ENCODE measurements at places on chromosomes 4 and X.

- no peak for DNase-seq
Measured at GRCh38 chr4:41535911-41536371, 2.0 kb upstream of the LIMCH1 start.

DNA sequence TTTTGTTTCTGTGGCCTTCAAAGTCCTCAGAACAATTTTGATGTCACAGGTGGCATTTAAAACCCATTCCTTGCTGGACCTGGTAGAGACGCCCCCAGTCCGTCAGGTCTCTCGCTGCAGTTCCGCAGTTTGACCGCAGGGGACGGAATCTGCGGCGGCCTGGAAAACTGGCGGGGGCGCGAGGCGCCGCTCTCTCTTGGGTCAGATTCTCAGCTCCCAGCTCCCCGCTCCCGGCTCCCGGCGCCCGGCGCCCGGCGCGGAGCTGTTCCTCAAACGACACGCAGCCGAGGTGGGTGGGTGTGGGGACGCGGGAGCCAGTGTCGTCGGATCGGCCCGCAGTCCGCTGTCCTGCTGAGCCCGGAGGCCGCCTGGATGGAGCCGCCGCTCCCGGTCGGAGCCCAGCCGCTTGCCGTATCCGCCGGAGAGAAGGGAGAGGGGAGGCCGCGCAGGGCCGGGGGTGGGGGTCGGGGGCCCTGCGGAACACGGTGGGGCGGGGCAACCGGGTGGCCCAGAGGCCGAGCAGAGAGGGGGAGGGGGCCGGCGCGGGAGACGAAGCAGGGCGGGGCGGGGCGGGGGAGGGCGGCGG lies at the start of gene OCRL:
Gene OCRL, plus strand, starts transcription at position 192 of the 586 bp plus-strand sequence. Its CDS starts 181 bp downstream, at position 373.
- DNase-seq, result no peak

- no peak for DNase-seq
Measured at GRCh38 chr4:173990126-173990868, 293.2 kb downstream of the FBXO8 start.

DNA sequence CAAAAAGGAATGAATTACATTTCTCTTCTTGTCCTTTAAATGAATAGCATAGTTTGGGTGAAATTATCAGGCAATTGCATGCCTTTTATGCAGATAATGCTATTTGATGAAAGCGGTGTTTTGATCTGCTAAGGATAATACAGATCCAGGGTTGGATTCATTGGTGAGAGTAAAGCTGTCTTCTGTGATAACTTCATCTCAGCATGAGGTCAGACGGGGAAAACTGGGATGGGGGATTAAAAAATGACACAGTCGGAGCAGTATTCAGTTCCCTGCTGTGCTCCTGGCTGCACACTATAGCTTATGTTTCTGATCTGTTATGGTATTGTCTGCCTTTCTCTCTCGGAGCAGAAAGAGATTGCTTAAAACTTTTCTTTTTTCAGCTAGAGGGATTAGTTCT lies 105.9 kb upstream of the TENM3 start:
- no peak for DNase-seq

GRCh38 chr4:24511371-24512063 lies 72.8 kb downstream of the DHX15 start:
- no peak for DNase-seq

DNA sequence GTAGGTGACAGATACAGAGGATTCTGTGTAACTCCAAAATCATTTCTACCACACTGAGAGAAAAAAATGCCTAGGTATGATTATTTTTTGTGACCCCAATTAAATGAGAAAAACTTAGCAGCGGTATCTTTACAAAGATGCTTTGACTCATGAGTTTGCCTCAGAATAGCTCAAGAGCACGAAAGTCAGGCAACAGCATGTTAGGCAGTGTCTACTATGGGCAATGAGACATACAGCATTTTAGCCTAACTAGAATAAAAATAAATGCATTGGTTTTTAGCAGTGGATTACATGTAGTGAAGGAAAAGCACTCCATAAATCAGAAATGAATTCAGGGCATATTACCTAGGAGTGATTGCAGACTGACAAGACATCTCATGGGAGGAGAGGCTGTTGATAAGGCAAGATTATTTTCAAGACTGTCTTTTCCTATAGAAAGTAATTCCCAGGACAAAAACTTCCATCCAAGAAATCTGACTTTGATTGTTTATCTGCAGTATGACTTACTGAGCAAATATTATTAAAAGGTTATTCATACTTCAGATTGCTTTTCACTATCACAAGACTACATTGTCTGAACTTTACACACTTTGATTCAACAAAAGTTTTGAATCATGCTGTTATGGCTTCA lies 3.6 kb downstream of the ANXA10 start:
- no peak for DNase-seq

- no peak for DNase-seq
Measured at GRCh38 chr4:154640999-154641398, 28.5 kb upstream of the FGG start.
